NCI-H526 treated with DMSO at 0.1 percent for 48 hours (cell line): ENCODE measurements at places on chromosomes 2 and 18.

DNA sequence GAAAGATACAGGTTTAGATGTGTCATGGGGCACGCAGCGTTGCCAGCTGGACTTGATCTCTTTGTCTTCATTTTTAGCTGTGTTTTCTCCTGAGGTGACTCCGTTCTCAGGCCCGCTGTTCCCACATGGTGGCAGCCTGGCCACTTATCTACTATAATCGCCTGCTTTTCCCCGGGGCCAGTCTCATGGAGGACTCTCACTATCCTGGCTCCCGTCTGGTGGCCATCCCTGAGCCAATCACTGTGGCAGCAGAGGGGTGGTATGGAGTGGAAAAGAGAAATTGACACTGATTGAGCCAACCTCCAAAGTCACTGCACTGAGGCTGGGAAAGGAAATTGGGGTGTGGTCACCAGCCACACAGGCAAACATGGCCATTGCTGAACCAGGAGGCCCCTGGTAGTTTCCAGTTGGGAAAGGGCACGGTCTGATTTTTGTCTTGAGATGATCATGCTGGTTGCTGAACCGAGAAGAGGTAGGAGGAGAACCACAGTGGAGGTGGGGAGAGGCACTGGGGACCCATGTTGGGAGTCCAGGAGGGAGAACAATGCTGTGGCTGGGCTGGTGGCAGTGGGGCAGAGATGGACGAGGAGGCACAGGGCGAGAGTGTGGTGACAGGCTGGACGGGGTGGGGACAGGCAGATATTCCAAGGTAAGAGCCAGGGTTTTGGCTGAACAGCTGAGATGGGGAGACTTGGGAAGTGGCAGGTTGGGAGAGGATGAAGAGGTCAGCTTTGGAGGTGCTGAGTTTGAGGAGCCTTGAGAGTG, 45.6 kb downstream of the KCNIP3 start:
- DNase-seq: no peak

GRCh38 chr2:122822319-122822718, 1066.9 kb downstream of the TSN start:
- DNase-seq: no peak

- DNase-seq: no peak
Measured at GRCh38 chr18:62453864-62454263, 69.0 kb upstream of the ZCCHC2 start.

- DNase-seq: no peak
Measured at GRCh38 chr2:147600223-147600622, 244.6 kb upstream of the ACVR2A start.

DNA sequence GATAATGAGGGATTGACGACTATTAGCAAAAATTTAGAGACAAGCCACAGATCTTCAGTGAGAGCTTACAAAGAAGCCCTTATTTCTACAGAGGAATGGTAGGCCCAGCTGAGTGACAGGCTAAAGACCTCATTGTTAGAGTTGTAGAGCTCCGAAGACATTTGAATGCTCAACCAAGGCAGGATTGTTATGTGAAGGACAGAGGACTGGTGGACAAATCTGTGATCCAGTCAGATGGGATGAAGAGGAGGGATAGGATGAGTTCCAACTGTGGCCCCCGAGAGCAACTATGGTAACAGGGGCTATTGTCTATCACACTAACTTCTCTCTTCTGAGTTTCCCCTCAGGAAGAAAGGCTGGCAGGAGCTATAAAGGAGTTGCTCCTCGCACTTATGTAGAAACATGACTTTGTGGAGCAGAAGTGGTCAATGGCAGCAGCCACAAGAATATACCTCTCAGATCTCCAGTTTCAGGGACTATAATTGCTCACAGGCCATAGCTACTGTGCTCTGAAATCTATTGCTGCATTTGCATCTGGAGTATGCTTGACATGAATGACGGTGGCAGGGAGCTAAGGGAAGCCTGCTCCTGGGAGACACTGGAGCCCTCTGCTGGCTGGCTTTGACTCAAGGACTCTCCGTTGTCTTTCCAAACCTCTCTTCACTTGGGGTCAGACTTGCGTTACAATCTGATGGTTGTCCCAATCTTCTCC, 50.3 kb upstream of the GREB1L start:
- DNase-seq: peak; percentile 14

DNA sequence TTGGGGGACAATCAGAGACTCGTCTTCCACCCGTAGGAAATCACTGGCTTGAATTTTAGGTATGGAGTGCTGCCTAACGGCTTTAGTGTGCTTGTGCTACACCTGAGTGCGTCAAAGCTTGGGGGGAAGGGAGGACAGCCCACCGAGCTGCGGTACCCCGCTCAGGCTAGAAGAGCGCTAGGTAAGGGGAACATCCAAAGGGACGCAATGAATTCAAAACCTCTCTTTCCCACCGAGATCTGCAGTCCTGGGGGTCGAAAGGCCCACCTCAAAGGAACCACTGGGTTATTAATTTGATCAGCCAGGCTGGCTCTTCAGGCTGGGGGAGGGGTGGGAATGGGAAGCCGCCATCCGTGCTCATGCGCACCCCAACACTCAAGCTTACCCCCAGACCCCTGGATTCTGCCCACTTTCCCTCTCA, 2.7 kb downstream of the EPHA4 start:
- peak; percentile 42 for DNase-seq

DNA sequence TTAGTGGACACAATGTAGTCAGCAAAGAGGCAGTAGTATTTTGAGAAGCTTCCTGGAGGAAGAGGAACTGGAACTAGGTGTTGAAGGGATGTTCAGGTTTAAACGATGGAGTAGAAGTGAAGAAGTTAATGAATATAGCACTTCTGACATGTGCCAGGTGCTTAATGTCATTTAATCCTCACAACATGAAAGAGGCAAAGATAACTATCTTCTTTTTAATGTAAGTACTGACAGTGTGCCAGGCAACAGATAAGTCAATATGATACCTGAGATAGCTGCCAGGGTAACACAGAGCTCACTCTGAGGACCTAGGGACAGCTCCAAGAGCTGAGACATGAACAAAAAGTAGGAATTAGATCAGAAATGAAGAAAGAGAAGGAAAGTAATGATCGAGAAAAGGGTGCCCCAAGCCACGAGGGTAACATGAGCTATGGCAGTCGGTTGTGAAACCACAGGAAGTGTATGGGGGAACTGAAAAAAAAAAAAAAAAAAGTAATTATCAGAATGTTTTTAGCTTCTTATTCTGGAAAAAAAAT, 140.7 kb downstream of the RNF144A start:
- no peak for DNase-seq

- DNase-seq: no peak
Measured at GRCh38 chr2:58063641-58064040, 17.0 kb downstream of the VRK2 start.

DNA sequence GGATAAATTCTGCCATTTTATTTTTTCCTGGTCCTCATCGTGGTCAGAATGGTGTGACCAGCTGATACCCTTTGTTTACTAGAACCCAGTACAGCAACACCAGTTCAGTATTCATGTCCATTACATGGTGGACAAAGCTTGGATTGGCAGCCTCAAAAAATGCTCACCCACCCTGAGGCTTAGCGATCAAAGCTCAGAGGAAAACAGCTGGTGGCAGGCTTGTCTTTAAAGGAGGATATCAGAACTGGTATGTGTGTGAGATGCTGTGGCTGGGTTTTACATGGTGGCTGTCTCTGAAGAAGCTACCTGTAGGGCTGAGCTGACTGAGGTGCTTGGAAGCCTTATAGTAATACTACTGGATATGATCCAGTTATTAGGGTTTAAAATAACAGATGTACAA, 471.1 kb upstream of the MEX3C start:
- no peak for DNase-seq

GRCh38 chr2:202669841-202670240, 35.1 kb downstream of the FAM117B start:
- no peak for DNase-seq

DNA sequence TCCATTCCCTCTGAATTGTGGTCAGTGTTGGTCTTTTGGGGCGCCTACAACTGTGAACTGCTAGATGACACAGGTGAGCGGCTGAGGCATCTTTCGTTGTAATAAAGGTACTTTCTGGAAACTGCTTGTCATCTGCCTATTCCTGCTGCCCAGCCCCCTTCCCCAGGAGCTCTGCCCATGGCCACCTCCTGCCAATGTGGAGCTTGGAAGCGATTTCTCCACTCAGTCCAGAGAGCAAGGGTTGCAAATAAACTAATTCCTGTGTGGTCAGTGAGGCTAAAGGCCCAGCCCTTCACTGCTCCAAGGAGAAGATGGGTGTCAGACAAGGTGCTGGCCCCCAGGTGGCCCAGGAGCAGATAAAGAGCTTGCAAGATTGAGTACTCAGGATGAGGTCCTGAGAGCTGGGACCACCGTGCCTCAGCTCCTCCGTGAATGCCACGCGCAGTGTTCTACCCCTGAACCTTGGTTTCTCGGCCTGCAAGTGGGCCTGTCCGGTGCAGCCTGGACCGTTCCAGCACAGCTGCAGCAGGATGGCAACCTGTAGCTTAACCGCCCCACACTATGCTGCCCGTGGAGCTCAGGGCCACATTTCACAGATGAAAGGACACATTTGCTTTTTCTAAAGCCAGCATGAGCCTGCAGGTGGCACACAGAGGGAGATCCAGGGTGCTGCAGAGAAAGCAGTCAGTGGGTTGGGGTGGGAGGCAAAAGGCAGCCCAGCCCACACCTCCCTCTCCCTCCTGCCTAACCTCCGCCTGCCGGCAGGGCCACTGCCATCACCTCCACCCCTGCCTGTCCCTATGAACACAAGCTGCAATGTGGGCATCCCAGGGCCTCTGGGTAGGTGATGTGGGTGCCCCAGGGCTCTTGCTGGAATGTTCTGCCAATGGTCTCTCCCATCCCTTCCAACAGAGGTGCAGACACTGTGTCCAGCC, 78.7 kb upstream of the OTOF start:
- no peak for DNase-seq

DNA sequence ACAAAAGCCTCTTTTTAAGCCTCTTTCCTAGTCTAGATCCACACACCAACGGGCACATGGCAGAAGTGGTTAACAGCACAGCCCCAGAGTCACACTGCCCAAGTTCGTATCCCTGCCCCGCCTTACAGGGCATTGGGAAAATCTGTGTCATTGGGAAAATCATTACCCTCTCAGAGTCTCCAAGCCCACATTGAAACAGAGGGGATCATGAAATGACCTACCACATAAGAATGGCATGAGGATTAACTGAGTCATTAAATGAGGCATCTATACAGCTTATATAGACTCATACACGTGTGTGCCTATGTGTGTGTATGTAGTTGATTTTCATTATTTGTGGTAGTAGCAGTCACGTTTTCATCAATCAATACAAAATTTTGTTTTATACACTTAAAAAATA, 469.0 kb upstream of the POU3F3 start:
- no peak for DNase-seq

DNA sequence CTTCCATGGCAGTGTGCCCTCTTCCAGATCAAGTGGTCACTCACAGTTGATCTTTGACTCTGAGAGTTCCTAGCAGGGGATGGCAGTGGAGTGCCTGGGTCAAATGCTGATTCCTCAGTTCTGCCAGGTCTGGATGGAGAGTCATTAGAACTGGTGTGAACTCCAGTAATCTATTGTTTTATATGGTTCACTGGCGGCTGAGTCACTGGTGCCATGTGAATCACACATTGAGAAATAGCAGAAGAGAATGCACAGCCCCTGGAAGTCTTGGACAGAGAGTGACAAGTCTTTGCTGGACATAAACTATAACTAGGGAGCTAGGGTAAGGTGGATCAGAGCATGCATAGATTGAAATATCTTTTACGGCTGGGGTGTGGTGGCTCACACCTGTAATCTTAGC, 86.9 kb downstream of the EIF2AK3 start:
- DNase-seq: no peak

GRCh38 chr2:172329774-172330671, 97.4 kb upstream of the ITGA6 start:
- no peak for DNase-seq

GRCh38 chr2:113192459-113193100, 18.8 kb downstream of the PSD4 start:
- DNase-seq: no peak

DNA sequence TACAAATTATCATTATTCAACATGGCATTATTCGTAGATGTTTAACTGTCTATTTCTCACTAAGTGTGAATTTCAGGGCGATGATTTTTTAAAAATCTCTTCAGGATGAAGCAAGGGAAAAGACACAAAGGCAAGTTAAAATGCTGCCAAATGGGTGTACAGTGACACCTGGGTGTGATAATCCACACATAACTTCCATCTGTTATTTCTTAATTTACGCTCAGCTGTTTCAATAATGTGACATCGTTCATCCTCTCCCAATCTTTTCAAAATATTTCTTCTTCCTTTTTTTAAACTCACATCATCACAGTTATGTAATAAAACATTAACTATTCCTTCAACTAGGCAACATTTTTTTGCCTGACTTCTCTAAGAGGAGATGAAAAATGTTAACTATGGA, 10.6 kb downstream of the PDE1A start:
- no peak for DNase-seq

DNA sequence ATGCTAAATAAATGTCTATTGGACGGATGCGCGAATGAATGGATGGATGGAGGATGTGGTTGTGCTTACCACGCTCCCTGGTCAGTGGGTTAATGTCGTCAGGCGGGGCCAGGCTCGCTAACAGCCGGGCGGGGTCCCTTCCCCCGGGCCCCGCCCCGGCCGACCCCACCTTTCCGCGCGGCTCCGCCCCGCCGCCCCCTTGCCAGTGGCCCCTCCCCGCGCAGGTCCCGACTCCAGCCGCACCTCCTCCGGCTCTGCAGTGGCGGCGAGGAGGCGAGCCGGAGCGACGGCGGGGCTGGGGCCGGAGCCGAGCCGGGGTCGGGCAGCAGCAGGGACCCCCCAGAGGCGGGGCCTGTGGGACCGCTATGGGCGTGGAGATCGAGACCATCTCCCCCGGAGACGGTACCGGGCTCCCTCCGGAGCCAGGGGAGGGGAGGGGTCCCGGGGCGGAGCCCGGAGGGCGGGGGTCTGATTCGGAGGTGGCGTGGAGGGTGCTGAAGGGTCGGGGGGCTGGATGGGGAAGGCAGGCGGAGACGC, at the start of gene FKBP1B:
Gene FKBP1B (plus strand): TSS at position 257 of the 537 bp plus-strand sequence. CDS start 109 bp downstream, at position 366.
- DNase-seq: peak; percentile 25

GRCh38 chr2:134244086-134244485, 9.8 kb upstream of the MGAT5 start:
- DNase-seq: no peak

DNA sequence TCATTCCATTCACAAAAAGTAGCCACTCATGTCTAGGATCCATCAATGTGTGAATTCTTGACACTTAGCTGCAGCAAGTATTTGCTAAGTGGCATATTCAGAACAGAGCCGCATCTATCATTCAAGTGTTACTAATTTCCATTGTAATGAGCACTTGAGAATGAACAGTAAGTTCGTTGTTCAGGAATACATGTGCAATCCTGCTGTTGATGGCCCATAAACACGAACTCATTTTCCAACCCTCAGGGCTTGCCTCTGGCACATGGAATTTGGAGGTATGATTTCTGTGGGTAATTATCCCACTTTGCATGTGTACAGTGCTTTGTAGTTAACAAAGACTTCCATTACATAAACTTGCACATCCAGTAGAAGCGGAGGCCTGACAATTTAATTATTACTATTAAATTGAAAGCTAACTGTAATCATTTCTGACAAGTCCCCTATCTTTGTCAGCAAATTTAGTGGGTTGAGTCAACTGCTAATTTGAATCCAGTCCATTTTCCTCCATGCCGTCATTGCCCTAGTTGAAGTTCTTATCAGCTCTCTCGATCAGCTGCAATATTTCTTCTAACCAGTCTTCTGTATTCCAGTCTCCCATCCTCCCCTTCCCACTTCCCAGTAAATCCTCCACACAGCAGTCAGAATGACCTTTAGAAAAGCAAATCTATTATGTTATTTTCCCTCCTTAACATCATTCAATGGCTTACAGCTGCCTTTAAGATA, 116.0 kb upstream of the AQP4 start:
- DNase-seq: peak; percentile 73
